Right ventricle myocardium superior (tissue), 1 donor: ENCODE measurements at places on chromosomes 3 and 15.
A peak's percentile ranks its signal among the peaks of the same experiment; 100 is the strongest.

DNA sequence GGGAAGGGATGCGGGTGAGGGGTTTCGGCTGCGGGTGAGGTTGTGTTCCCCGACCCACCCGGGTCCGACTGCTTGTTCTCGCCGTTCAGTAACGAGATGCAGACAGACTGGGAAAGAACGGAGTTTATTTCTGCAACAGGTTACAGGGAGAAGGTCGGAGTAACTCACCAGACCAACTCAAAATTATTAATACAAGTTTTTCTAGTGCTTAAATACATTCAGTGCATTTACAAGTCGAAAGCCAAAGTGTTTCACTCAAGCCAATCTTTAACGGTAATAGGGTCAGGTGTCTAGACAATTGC, 492 bp upstream of the HIGD1A start:
- no peak for DNase-seq

DNA sequence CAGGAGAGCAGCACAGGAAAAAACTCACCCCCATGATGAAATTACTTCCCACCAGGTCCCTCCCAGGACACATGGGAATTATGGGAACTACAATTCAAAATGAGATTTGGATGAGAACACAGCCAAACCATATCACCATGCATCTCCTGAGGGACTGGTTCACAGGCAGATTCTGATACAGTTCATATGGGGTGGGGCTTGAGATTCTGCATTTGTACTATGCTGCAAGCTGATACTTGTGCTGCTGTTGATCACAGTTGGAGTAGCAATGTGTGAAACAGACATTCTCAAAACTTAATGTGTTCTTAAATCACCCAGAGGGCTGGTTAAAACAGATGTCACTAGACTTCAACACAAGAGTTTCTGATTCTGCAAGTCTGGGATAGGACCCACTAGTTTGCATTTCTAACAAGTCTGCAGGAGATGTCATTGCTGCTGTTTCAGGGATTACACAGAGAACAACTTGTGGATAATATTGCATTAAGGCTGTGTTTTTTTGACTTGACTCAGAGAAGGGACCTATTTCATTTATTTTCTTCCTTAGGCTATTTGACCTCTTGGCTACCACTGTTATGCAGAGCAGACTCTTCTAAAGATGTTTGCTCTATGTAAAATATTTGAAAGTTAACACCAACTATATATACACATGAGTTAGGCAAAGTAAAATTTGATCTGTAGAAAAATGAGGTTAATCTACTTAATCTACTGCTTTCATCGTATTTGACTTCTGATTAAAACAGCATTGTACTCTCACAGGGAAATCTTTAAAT, 194.2 kb upstream of the CNTN3 start:
- no peak for DNase-seq

GRCh38 chr3:71753701-71754609, at the start of gene GPR27:
TSS of gene GPR27 (plus strand) at chr3:71753855. CDS start at chr3:71754050, 195 bp downstream.
- peak; percentile 49 for DNase-seq

GRCh38 chr15:88571153-88571851, 24.8 kb upstream of the DET1 start:
- DNase-seq: peak; percentile 75

DNA sequence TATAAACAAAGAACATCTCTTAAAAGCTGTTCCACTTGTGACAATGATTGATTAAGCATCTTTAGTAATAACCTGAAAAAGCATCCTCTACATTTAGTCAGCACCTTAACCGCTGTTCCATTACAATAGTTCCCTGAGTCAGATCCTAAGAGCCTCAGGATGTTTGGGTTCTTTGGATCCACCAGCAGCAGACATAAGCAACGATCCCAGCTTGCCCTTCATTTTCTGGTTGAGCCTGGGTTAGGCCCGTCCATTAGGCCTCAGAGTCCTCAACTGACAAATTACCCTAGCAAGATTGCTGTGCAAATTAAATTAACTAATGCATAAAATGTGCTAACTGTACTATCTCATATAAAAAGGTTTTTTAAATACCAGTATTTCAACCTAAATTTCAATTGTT, 42.3 kb upstream of the ROBO1 start:
- no peak for DNase-seq

DNA sequence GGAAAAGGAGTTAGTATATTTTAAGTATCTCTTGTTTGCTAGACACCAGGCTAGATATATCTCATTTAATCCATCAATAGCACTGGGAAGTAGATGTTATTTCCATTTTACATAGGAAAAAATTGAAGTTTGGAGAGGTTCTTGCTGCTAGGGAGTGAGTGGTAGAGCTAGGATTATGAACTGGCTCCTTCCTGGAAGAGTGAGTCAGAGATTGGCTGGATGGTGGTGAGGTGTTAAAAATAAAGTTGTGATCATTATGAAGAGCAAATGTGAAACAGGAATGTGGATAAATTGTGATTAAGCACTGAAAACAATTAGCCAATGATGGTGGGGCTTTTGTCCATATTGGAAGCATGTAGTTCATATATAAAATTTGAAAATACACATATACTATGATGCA, 234.2 kb downstream of the WNT5A start:
- DNase-seq: no peak

DNA sequence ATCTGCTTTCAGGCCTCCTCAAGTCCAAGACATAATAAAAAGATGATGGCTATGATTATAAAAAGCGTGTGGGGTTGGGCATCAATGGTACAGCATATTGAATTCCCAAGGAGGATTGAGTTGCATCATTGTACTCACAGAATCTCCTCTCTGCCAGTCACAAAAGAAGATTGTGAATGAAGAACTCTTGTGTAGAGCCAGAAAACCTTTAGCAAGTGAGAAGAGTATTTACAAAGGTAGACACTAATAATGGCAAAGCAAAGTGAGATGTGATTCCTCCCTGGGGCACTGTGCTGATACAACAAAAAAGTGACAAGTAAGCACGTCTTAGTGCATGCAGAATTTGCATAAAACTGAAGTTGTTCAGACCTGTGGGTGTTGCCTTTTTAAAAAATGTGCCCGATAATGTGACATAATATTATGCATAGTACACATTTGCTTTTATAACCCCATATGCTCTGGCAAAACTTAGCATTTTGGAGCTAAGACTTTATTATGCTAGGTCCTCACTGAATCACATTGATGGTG, 291.2 kb upstream of the TBC1D5 start:
- no peak for DNase-seq

GRCh38 chr3:130894986-130895280, 1.0 kb downstream of the ATP2C1 start:
- no peak for DNase-seq

- DNase-seq: no peak
Observed at GRCh38 chr3:131975047-131975446, 59.8 kb downstream of the CPNE4 start.

GRCh38 chr3:12401208-12401607, 83.1 kb upstream of the TSEN2 start:
- no peak for DNase-seq

DNA sequence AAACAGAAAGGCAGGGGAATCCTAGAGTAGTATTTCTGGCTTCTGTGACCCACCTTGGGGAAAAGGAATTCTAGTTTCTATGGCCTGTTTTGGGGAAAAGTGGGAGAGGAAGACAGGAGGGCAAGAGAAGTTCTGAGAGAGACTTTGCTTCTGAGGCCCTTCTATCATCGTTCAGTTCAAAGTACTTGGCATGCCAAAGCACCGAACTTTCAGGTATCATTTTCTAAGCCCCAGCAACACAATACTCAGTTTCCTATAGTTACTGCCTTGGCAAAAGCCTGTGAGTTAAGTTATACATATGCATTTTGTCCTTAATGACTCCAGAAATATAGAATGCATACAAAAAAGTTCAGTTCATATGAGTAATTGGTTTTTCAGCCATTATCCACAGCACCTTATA, 74.1 kb upstream of the CHD2 start:
- DNase-seq: no peak

- no peak for DNase-seq
Observed at GRCh38 chr3:55564726-55565125, 77.6 kb upstream of the WNT5A start.

DNA sequence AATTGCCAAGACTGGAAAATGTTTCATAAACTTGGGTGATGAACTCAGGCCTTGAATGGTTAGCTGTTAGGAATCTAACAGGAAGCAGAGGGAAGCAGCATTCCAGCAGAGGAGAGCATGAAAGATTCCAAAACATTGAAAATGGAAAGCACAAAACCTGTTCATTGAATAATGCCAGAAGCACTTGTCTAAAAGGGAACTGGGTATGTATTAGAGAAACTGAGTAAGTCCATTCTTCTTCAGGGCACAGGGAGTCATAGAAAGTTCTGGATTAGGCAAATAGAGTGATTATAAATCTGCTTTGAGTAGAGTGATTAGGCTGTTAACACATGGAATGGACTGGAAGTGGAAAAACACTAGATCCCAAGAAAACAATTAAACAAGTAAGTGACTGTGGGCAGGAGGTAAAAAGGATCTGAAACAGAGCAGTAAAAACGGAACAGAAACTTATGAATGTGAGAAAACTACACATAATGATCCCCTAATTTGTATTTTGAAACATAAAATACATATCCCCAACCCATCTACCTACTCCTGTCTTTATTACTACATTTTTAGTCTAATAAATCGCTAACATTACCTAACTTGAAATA, 343.4 kb downstream of the TBC1D5 start:
- DNase-seq: no peak

DNA sequence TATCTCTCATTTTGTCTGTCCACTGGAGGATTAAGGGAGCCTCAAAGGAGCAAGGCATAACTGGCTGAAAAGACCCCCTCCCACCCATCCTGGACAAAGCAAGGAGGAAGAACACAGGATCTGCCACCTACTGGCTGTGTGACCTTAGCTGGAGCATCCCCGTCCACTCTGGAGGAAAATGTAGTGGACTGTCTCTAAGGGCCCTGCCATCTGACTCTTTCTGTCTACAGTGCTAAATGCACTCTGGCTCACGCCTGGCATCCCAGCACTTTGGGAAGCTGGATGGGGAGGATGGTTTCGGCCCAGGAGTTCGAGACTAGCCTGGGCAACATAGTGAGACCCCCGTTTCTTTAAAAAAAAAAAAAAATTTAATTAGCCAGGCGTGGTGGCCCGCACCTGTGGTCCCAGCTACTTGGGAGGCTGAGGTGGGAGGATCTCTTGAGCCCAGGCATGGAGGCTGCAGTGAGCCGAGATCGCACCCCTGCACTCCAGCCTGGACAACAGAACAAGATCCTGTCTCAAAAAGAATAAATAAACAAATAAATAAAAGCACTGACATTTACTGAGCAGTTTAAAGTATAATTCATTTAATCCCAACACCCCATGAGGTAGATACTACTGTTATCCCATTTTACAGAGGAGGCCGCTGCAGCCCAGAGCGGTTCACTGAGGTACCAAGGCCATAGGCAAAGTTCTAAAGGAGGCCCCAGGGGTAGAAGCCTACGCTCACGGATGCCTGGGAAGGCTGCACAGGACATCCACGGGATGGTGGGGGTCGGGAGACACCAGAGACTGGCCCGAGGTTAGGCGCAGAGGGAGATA, 1.1 kb downstream of the TBC1D2B start:
- DNase-seq: no peak

GRCh38 chr15:100131321-100132224, 210.2 kb downstream of the ADAMTS17 start:
- peak; percentile 75 for DNase-seq

GRCh38 chr3:156632601-156633000, 41.8 kb upstream of the TIPARP start:
- DNase-seq: no peak

GRCh38 chr3:156406393-156406792, 148.5 kb downstream of the SSR3 start:
- no peak for DNase-seq

- peak; percentile 74 for DNase-seq
Observed at GRCh38 chr3:128311441-128311844, 155.2 kb downstream of the DNAJB8 start.

DNA sequence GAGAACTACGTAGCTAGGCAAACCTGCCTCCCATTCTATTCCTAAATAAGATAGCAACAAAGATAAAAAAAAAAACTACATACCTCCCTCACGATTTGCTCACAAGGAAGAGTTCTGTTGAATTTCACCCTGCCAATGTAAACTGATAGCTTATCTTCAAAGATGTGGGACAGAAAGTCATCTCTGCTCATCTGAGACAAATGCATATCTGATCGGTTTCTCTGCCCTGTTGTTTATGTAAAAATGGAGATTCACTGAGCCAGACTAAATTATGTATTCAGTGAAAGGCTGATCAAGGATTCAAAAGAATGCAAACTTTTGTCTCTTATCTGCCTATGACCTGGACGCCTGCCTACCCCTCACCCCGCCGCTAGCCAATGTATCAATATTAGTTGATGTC, 11.2 kb downstream of the PYGO1 start:
- no peak for DNase-seq

DNA sequence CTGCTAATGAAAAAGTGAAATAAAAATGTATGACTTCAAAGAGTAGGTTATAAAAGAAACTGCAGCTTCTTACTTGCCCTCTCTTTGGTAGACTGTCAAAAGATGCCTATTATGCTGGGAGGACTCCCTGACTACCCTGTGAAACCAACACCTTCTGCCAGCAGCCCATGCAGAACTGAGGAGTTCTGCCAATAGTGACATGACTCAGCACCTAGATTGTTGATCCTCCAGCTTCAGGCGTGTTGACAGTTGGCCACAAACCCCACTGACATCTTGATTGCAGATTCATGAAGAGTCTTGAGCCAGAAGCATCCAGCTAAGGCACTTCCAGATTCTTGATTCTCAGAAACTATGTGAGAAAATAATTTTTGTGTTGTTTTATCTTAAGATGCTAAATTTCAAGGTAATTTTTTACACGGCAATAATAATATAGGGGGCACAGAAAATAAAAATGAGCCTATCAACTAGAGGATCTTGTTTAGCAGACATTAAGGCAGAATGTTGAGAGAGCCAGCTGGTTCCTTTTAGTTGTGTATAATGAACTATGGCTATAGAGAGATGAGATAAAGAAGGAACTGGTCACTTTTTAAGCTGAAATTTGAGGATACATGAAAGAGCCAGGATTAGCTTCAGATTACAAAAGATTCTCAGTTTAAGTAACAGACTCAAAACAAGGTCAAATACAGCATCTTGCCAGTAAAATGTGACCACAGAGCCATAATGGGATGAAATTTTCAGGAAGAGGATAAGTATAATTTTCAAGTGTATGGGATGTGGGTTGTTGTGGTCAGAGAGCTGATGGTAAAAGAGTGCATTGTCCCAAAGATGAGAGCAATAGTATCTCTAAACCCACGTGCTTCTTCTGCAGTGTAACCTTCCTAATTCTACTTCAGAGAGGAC, 588.7 kb upstream of the CBLB start:
- no peak for DNase-seq

GRCh38 chr3:116716490-116716889, 6.9 kb downstream of the TUSC7 start:
- no peak for DNase-seq

- no peak for DNase-seq
Observed at GRCh38 chr3:8482263-8482662, 19.4 kb upstream of the LMCD1 start.

DNA sequence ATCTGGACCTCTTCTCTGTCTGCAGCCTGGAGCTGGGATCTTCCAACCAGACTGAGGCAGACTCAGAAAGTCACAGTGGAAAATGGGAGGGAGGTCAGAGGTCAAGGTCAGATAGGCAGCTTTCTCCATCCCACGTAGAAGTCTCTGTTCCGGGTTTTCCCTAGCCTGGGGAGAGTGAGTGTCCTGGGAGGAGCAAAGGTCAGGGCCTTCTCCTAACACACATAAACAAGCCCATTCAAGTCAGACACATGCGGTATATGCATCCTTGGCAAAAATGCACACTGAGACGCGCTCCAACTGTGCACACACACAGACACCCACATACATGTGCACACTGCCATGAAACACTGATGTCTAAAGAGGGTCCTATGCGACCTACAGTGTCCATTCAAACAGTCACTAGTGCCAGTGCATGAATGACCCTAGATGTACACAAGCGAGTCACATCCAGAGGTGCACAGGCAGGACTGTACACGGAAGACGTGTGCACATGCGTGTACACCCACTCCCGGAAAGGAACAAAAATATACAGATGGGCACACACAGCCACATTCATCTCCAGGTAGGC, 681 bp downstream of the TWF2 start:
- no peak for DNase-seq
